ENCODE measurements at places on chromosomes 12 and 14. TPM values are rescaled to one million over a fixed set of nuclear protein-coding genes. Genes with fewer than 3 reads are reported as not detected.

Gene GPR68
- polyA plus RNA-seq = 0.31 TPM

Gene PHETA1
- 7.3 TPM for polyA plus RNA-seq

- DNase-seq = no peak
These were observed 161.6 kb upstream of the SOX5 start for GRCh38 chr12:24111086-24111485.

DNA sequence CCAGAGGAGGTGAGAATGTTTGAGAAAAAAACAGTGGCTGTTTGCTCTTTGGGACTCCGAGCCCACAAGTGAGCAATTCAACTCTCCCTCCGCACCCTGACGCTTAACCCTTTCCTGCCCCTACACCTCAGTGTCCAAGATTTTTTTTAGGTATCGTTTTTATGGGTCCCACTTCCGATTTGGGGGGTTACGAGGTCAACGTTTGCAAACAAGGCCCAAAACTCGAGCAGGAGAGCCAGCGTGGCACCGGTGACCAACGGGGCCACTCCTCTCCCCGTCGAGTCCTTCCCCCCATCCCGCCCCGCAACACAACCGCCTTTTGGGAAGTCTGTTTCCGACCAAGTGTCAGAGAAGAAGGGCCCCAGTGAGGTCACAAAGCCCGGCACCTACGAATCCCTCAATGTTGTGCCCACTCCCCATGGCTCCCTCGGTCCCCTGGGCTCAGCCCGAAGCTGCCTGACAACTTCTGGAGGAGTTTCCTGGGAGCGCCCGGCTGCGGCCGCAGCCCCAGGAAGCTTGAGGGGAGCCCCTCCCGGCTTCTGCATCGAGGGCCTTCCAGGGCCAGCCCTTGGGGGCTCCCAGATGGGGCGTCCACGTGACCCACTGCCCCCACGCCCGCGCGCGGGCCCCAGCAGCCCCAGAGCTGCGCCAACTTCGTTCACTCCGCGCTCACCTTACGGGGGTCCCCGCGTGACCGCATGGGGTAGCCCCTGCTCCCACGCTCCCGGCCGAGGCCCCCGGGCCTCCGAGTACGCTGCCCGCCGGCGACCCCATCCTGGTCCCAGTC is 1.2 kb downstream of the CDK2AP1 start:
- no peak for DNase-seq

Measured in B cell (primary cell).